ENCODE measurements at places on chromosomes 2 and 18.

GRCh38 chr18:35811896-35812295 lies 160.6 kb upstream of the RMP24 start:
- DNase-seq = no peak
- no peaks in the 10 kb centered on the region for H3K36me3 ChIP-seq
- peak overlapping the region; percentile 69 for H3K27ac ChIP-seq
- H3K4me3 ChIP-seq = no peak overlapping the region
- H3K4me1 ChIP-seq = peaks cover 9% of the 10 kb centered on the region

DNA sequence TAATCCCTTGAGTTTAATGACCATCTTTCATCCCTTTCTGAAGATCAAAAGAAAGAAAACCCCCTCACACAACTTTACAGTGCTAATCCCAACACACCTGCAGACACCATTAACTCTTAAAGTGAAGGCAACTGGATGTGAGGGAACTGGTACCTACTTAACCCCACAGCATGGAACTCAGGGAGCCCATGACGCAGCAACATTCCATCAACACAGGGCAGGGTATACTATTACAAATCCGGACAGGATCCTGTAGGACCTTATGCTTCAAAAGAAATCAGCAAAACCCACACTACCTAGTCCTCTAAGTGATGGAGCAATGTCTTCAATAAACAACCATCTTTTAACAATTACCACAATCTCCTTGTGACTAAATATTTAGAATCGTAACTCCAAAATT lies 78.6 kb downstream of the FARSB start:
- DNase-seq = no peak
- H3K4me3 ChIP-seq = no peak overlapping the region
- H3K36me3 ChIP-seq = peaks cover 31% of the 10 kb centered on the region
- peak overlapping the region; percentile 10 for H3K27ac ChIP-seq
- H3K27me3 ChIP-seq = no peaks in the 10 kb centered on the region
- peaks cover 3% of the 10 kb centered on the region for H3K4me1 ChIP-seq

- no peaks in the 10 kb centered on the region for H3K27me3 ChIP-seq
- no peak overlapping the region for H3K4me3 ChIP-seq
- H3K36me3 ChIP-seq = peaks cover 3% of the 10 kb centered on the region
- DNase-seq = peak; percentile 83
- H3K4me1 ChIP-seq = peaks cover 26% of the 10 kb centered on the region
These were observed 3.6 kb upstream of the ARL4C start for GRCh38 chr2:234500394-234501006.

- H3K27ac ChIP-seq = no peak overlapping the region
- DNase-seq = no peak
- peaks cover 21% of the 10 kb centered on the region for H3K4me1 ChIP-seq
- H3K4me3 ChIP-seq = no peak overlapping the region
These were observed 33.1 kb downstream of the SS18 start for GRCh38 chr18:26057344-26057773.

Data from activated naive CD4-positive, alpha-beta T cell treated with anti-CD3 and anti-CD28 coated beads for 36 hours (primary cell).